Naive thymus-derived CD8-positive, alpha-beta T cell (primary cell): ENCODE measurements at places on chromosomes 11 and 22. TPM values are rescaled to one million over a fixed set of nuclear protein-coding genes. Genes with fewer than 3 reads are reported as not detected.

DNA sequence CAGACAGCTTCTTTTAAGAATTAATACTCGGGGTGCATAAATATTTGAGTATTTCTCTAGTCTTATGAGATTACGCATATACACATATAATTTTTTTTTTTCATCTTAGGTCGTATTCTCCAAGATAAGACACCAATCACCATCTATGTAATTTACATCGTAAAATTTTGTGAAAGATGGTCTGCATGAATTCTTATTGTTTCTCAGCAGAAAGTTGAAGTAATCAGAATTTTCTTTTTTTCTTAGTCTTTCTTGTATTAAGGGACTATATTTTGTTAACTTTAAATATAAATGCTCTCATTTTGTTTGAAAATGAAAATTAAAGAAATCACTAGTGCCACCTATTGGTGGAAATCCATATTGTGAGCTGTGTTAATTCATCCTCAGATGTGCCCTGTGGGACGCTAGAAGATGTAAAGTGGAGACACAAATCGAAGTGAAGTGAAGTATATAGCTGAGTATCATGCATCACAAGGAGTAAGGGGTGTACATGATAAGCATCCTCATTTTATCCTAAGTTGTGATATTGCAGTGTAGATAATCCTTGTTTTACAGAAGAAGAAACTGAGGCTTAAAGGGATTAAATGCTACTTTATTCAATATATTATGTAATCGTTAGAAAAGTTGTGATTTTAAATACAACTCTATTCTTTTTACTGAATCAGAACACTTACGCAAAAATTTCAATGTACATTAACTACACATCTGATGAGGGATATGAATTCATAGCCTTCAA, 2084.3 kb downstream of the LRRC4C start:
- peak; percentile 7 for DNase-seq

DNA sequence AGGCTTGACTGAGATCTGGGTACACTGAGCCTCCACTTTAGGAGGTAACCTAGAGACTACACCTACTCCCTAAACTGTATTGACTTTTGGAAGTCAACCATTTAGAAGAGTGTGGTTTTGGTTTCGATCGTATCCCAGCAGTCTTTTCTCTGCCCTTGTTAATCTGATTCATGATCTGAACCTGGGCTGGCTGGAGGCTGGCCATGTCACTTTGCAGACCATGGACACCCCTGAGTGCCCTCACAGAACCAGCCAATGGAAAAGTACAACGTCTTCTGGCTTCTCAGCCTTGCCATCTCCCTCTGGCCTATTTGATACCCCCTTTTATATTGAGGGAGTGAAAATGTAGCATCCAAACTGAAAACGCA, 10.8 kb downstream of the EHF start:
- DNase-seq: no peak

GRCh38 chr22:36470162-36470993, 11.1 kb downstream of the TXN2 start:
- peak; percentile 91 for DNase-seq

DNA sequence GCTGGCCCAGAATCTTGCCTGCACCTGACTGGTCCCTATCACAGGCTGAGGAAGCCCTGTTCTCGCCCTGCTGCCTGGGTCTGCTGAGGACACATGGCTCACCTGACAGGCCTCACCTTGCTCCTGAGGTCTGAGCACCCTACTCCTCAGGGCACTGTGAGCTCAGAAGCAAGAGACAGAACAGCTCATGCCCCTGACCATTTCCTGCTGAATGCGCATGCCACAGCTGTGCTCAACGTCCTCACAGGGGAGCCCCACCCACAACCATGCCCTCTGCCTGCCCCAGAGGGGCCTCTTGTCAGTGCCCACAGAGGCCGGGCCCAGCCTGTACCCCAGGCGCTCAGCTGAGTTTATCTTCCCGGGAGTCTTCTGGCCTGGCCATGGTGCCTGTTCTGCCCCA, 2.8 kb upstream of the TSPO start:
- DNase-seq: no peak

Gene OR51D1
- not detected for total RNA-seq

Gene RTCB
- 57.9 TPM for total RNA-seq

Gene TUB
- total RNA-seq: not detected

Gene SERPIND1
- not detected for total RNA-seq

Gene CARD16
- total RNA-seq: 41.5 TPM

Gene LRRC10B
- total RNA-seq: not detected
